ENCODE measurements at places on chromosomes 2 and 18.

DNA sequence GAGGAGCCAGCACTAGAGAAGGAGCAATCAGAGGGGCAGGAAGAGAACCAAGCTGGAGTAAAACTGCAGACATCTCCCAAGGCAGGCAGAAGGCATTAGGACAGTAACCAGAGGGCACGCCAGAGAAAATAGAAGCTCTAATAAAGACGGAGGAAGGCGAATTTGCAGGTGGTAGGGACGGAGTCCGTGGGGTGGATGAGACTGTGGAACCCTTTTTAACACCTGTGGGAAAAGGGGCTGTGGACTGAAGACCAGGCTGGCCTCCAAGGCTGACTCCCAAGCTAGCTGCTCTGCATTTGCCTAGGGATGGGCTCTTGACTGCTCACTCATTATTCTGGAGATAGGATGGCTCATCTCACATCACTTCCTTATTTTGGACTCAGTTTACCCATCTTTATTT, 49.5 kb downstream of the SLC4A1AP start:
- no peak for DNase-seq

GRCh38 chr2:238585836-238586821, 159.4 kb downstream of the ASB1 start:
- no peak for DNase-seq

DNA sequence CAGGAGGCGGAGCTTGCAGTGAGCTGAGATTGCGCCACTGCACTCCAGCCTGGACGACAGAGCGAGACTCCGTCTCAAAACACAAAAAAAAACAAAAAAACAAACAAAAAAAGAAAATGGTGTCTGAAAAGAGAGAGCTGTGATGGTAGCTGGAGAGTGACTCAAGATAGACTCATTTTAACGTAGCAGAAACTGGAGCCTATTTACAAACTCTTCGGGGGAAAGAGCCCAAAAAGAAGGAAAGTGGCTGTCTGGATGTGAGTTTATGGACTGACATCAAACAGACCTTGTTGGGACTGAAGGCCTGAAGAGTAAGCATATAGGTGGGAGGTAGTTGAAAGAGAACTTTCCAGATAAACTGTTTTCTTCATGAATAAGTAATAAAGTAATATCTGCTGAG, 51.8 kb downstream of the LIMS1 start:
- no peak for DNase-seq

- DNase-seq = no peak
These were observed 377.1 kb downstream of the TNS1 start for GRCh38 chr2:217625557-217626169.

GRCh38 chr18:27711382-27711781, 465.5 kb downstream of the CDH2 start:
- no peak for DNase-seq

- DNase-seq = no peak
These were observed 5.7 kb upstream of the DNER start for GRCh38 chr2:229719926-229720647.

DNA sequence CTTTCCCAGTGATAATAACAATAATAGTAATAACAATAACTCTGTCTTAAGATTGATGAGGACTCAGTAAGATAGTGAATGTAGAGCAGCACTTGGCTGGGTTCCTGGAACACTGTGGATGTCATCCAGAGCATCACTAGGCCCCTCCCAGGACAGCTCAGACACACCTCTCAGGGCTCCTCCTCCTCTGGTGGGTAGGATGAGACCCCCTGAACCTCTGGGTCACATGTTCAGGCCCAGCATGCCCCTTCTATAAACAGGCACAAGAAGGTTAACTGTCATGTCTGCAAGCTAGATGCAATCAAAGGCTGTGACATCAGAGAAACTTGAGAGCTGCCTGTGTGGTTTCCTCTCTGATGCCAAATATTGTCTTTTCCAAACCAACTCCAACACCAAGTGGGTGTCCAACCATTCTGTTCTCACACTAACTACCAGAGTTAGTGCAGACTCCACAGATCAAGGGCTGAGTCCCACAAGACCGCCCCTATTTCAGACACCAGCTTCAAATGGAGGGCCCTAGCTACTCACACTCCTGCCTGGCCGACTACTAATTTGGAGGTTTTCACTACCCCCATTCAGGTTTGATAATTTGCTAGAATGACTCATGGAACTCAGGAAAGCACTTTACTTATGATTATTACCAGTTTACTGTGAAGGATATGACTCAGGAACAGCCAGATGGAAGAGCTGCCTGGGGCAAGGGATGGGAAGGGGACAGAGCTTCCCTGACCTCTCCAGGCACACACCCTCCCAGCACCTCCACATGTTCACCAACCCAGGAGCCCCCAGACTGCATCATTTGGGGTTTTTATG, 46.4 kb upstream of the BZW1 start:
- DNase-seq = peak; percentile 10

GRCh38 chr2:97671526-97671925, 2.0 kb downstream of the C2orf92 start:
- DNase-seq = no peak

DNA sequence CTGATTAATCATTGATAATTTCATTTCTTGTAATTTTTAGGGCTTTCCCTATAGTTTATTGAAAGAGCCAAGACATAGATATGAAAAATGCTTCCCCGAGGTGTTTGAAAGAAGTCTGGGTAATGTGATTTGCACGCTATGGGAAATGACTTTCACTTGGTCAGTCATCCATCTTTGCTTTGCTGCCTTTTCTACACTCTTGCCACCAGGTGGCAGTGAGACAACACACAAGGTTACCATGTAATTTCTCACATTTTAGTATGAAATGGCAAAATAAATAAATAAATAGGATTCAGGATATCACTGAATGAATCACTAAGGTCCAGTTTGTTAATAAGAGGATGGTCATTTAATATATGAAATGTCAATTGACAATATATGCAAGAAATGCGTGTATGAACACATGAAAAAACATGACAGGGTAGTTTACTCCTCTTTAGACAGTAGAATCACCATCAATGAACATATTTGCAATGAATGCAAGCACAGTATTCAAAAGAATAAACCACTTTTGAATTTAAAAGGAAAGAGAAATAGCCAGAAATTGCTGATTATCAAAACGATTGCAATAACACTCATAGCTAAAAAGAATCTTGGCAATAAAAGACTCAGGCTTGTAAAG, 52.2 kb upstream of the KCNH7 start:
- DNase-seq = no peak

GRCh38 chr18:34977838-34978532, 63.2 kb upstream of the MAPRE2 start:
- peak; percentile 58 for DNase-seq

DNA sequence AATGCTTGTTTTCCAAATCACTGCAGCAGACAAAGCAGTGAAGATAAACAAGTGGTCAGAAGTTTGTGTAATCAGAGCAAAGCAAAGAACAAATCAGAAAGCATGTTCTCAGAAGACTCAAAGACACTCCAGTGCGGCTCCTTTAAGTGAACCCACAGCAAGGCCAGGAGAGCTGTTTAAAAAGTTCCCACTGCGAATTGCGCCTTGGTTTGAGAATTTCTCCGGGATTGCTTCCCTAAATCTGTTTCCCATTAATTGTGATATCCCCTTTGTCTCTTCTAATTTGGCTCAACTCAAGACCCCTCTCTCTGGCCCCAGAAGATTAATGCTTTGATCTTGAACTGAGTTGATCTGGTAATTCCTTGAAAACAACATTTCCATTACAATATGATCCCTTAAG, 122.4 kb upstream of the BCL2L11 start:
- no peak for DNase-seq

GRCh38 chr2:224598678-224599077, 13.5 kb upstream of the CUL3 start:
- no peak for DNase-seq

DNA sequence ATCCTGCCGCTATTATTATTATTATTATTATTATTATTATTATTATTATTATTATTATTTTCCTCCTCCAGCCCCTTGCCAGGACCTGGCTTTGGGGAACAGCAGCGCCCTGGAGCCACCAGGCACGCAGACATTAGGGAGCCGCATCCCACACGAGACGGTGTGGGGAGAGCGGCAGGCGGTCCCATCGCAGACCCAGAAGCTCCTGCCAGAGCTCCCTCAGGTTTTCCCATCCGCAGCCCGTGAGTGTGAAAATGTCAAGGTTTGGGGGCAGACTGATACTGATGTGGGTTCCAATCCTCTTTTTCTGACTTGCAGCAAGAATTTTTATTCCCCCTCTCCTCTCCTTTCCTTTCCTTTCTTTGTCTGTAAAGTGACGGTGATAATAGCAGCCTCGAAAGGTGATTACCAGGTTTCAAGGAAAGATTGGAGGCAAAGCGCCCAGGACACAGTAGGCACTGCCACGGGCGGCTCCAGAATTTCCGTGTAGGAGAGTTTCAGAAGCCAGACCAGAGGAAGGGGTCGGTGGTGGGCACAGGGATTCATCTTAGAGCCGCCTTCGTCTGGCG, 816 bp downstream of the SCTR start:
- no peak for DNase-seq

- no peak for DNase-seq
These were observed 94.8 kb upstream of the CXCR4 start for GRCh38 chr2:136212426-136213378.

DNA sequence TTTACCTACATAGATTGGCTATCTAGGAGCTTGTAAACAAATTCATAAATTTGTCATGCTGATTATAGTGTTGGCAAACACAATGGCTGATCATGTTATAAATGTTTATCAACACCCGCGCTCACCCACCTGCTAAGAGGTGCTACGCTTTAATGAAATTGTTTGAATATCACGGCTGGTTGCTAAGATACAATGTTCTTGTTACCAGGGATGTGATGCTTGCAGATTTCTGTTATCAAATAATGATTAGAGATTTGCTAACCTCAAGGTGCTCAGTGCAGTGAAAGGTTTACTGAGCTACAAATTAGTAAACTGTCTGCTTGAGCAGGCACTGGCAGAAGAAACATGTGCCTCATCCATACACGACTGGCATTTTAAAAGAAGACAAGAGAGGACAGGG, 160.0 kb upstream of the ZEB2 start:
- no peak for DNase-seq

GRCh38 chr18:22676423-22676822, 256.7 kb upstream of the RBBP8 start:
- DNase-seq = no peak

DNA sequence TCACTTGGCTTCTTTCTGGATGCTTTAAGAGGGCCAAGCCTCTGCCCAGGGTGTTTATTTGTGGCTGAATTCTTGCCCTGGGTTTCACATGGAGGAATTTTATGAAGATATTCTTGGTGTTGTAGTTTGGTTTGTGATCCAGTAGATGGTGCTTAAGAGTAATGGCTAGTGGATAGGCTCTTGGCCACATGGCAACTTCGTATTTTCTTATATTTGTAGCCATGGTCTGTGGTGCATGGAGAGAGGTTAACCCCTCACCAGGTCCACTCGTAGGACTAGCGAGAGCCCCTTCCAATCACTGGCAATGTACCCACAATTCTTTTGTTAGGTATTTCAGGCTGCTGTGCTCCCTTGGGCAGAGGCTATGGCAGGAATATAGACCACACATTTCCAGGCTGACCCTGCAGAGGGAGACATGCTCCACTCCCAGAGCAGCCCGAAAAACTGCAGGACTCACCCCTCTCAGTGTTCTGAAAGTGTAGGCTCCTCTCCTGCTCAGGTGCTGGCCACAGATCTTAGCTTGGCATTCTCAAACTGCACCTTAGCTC, 582.1 kb upstream of the SETBP1 start:
- DNase-seq = no peak
